ENCODE measurements at places on chromosomes 6 and 20.
A peak's percentile ranks its signal among the peaks of the same experiment; 100 is the strongest.

DNA sequence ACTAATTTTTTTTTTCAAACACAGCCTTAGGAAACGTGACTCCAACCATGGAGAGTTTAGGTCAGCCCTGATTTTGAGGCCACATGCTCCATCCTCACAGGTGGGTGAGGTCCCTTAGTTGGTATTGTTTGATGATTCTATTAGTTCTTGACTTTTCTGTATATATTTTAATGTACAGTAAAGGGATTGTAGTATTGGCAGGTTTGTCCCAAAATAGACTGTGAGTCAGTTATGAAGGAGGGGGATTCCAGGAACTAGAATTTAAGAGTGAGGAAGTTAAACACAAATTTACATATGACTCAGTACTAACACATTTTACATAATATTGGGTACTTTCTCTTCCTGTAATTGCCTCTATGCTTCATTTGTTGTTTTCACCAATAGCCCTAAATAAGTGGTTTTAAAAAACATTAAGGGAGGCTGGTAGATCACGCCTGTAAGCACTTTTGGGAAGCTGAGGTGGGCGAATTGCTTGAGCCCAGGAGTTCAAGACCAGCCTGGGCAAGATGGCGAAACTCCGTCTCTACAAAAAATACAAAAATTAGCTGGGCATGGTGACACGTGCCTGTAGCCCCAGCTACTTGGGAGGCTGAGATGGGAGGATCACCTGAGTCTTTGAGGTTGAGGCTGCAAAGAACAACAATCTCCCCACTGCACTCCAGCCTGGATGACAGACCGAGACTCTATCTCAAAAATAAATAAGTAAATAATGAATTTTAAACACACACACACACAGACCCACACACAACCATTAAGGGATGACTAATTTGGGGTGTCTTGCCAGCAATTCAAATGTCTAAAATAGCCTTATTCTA is 81.8 kb downstream of the SGK1 start:
- no peak for DNase-seq

DNA sequence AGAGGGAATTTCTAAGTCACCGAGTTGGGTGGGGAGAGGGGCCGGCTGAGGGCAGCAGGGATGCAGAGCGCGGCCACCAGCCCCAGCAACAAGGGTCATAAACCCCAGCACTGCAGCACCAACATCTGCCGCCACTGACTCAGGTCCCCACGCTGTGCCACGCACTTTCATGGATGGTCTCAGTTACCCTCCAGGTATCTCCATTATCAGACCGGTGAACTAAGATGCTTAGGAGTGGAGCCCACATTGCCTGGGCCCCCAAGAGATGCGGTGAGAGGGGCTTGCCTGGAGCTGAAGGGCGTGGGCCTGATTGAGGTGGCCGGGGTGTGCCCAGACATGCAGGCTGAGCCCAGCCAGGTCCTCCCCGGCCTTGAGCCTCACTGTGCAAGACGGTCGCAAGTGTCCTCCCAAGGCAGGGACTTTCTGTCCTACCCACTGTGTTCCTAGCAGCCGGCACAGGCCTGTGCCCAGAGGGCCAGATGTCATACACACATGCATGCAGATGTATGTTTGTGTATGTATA is 19.3 kb downstream of the RBM38 start:
- DNase-seq = no peak

GRCh38 chr6:141830530-141830929 is 302.2 kb upstream of the GJE1 start:
- no peak for DNase-seq

GRCh38 chr6:157211603-157212455 is 111.5 kb downstream of the TMEM242 start:
- no peak for DNase-seq

GRCh38 chr6:70846207-70846835 is 110.5 kb downstream of the B3GAT2 start:
- no peak for DNase-seq

- DNase-seq = no peak
These were observed 128.0 kb upstream of the FAM83B start for GRCh38 chr6:54718541-54719023.

GRCh38 chr6:136859430-136859829 is 37.0 kb downstream of the PEX7 start:
- no peak for DNase-seq

DNA sequence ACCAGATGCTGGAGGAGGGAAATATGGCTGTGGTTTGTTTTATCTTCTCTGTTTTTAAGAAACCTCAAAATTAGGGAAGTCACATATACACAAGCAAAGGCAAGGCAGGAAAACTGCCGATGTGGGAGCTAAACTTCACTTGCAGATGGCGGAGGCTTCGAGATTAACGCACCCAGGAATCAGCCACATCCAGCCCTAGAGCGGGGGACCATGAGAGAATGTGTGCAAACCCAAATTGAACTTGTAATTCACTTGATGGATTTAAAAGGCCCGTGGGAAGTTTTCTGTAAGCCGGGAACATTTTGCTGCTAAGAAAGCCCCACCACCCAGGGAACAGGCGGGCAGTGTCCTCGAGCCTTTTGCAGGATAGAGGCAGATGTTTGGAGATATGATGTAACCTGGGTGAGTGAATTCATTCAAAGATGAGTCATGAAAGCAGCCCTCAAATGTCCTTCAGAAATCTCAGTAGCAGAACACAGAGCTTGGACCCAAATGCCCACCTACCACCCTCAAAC is 39.9 kb downstream of the PREX1 start:
- DNase-seq = peak; percentile 60

GRCh38 chr6:99136488-99136887 is 188.7 kb upstream of the FBXL4 start:
- no peak for DNase-seq

- no peak for DNase-seq
These were observed 45.6 kb upstream of the ESR1 start for GRCh38 chr6:151761851-151762250.

- DNase-seq = no peak
These were observed 111.2 kb upstream of the HIVEP1 start for GRCh38 chr6:11900662-11901598.

GRCh38 chr6:147990159-147990558 is 352.5 kb upstream of the SASH1 start:
- no peak for DNase-seq

- DNase-seq = no peak
These were observed 40.5 kb downstream of the RRBP1 start for GRCh38 chr20:17641520-17641964.

GRCh38 chr6:34497411-34497810 is 31.5 kb downstream of the PACSIN1 start:
- DNase-seq = no peak

DNA sequence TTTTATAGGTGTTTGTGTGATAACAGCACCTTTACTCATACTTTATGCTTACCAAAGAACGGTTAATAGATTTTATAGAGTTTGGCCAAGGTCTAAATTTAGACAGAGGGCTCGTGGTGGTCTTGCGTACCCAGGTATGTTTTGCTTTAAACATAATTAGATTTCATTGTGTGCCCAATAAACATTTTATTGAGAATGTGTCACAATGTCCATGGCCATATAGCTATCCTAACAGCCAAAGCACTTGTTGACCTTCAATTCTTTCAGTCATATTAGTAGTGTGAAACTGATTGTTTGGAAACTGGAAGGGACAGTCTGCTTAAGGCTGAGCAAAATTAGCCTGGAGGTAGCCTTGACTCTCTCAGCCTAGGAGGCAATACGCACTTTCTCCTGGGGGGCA is 48.3 kb upstream of the HDGFL1 start:
- DNase-seq = no peak

GRCh38 chr20:24633026-24633425 is 163.6 kb downstream of the SYNDIG1 start:
- DNase-seq = no peak

GRCh38 chr20:34907616-34908469 is 31.4 kb downstream of the ACSS2 start:
- DNase-seq = no peak

DNA sequence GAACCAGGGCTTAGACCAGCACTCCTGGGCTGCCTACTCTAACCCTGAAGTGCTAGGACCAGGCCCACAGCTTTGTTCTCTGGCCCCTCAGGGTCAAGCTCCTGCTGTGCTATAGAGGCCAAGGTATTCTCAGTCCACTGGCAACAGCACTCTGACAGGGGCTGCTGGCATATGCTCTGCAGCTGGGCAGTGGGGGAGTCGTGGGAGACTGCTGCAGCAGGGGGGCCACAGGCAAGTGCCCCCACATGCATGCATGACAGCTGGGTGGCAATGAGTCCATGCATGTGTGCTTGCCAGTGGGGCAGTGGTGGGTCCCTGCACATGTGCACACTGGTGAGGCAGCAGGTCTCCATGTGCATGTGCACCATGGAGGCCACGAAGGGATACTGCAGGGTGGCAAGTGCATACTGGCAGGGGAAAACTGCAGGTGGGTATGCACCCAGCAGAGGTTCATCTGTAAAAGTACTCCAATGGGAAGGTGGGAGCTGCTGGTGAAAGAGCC is 364.9 kb upstream of the IRAK1BP1 start:
- no peak for DNase-seq

DNA sequence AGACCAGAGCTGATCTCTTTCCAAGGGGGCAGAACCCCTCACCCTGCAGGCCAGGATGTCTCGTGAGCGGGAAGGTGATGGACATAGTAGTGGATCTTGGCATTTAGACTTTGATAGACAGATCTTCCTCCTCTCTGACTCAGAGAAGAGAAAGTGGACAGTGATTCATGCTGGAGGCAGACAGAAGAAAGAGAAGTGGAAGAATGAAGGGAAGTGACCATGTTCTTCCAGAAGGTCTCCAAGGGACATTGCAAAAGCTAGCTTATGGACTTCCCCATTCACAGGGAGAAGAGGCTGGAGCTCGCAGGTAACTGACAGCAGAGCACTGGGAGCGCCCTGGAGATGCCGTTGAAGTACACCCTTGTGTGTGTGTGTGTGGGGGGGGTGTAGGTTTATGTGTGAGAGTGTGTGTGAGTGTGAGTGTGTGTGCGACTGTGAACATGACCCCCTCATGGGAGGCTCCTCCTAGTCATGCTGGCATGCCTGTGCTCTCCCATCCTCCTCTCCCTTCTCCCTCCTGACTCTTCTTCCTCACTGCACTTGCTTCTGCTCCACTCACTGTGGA is 8.0 kb upstream of the RAET1L start:
- no peak for DNase-seq

GRCh38 chr6:78117966-78118365 is 465.1 kb downstream of the MEI4 start:
- no peak for DNase-seq

GRCh38 chr20:38828514-38829295 is 23.2 kb downstream of the PPP1R16B start:
- no peak for DNase-seq

GRCh38 chr6:39471954-39472659 is 149.6 kb upstream of the KCNK16 start:
- no peak for DNase-seq

- DNase-seq = peak; percentile 85
These were observed 28.4 kb upstream of the ADRM1 start for GRCh38 chr20:62274332-62274950.

- DNase-seq = peak; percentile 42
These were observed 113.8 kb downstream of the CEBPB start for GRCh38 chr20:50304501-50304856.

- DNase-seq = no peak
These were observed 27.6 kb downstream of the KIF25 start for GRCh38 chr6:168024951-168025510.

Data from head of caudate nucleus (tissue), 42 donors.